ENCODE measurements at places on chromosomes 12 and 14. TPM values are rescaled to one million over a fixed set of nuclear protein-coding genes. Genes with fewer than 3 reads are reported as not detected.
A peak's percentile ranks its signal among the peaks of the same experiment; 100 is the strongest.

- no peaks in the 10 kb centered on the region for H3K36me3 ChIP-seq
- no peaks in the 10 kb centered on the region for H3K27me3 ChIP-seq
- H3K4me3 ChIP-seq, result no peak overlapping the region
- no peak overlapping the region for H3K27ac ChIP-seq
- no peak for DNase-seq
These were observed 37.1 kb downstream of the LMO3 start for GRCh38 chr12:16568873-16569272.

CACNA2D4 gene
- 6.1 TPM for total RNA-seq

KRT71 gene
- total RNA-seq, result not detected

MYO1A gene
- 2.6 TPM for total RNA-seq

TOGARAM1 gene
- total RNA-seq, result 9.3 TPM

GRCh38 chr14:76894308-76894707, 68.1 kb downstream of the LRRC74A start:
- DNase-seq, result no peak
- H3K4me3 ChIP-seq, result no peak overlapping the region
- H3K36me3 ChIP-seq, result no peaks in the 10 kb centered on the region
- H3K27ac ChIP-seq, result no peak overlapping the region
- H3K27me3 ChIP-seq, result peaks cover 6% of the 10 kb centered on the region

GYS2 gene
- 0.16 TPM for total RNA-seq

PMCH gene
- total RNA-seq, result 3.1 TPM

DNA sequence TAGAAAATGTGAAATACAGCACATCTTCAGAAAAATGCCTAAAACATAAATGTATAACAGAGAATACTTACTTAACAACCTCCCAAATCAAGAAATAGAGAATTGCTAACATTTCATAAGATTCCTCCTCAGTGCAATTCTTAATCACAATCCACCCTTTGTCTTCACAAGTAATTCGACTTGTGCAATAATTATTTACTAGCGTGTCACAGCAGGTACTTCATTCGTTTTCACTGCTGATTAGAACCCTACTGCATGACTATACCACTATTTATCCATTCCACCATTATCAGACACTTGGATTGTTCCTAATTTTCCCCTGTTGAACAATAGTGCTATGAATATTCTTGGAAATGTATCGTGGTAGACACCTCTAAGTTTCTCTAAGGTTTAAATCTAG, 64.9 kb upstream of the BBS10 start:
- H3K4me1 ChIP-seq, result peaks cover 21% of the 10 kb centered on the region
- DNase-seq, result no peak
- no peaks in the 10 kb centered on the region for H3K27me3 ChIP-seq
- H3K27ac ChIP-seq, result no peak overlapping the region

NGB gene
- not detected for total RNA-seq

KRT78 gene
- not detected for total RNA-seq

PPP1R36 gene
- not detected for total RNA-seq

MIPOL1 gene
- not detected for total RNA-seq

GRCh38 chr14:99809360-99809759, 16.1 kb downstream of the EML1 start:
- H3K4me3 ChIP-seq, result no peak overlapping the region
- no peaks in the 10 kb centered on the region for H3K4me1 ChIP-seq
- DNase-seq, result no peak

PTCSC3 gene
- total RNA-seq, result not detected

- no peaks in the 10 kb centered on the region for H3K36me3 ChIP-seq
- no peak overlapping the region for H3K4me3 ChIP-seq
- no peaks in the 10 kb centered on the region for H3K27me3 ChIP-seq
- DNase-seq, result no peak
- no peaks in the 10 kb centered on the region for H3K4me1 ChIP-seq
These were observed 55.1 kb downstream of the IFT43 start for GRCh38 chr14:76040704-76041103.

KRT82 gene
- not detected for total RNA-seq

DNA sequence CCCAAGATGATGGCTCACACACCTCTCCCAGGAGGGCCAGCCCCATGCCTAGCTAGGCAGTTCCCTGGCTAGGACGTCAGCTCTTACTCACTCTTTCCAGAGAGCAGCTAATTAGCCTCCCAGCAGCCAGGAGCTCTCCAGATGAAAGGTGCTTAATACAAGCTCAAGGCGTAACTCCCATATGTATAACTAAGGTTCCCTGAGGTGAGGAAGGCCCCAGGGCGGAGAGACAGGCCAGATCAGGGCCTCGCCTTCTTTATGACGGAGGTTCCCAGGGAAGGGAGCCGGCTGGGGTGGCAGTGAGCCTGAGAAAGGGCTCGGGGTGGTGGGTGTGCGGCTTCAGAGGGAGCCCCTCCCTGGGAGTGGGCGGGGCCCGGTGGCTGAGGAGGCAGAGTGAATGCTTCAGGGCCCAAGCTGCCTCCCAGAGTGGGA, 26.4 kb upstream of the ZFP36L1 start:
- H3K27ac ChIP-seq, result peak overlapping the region; percentile 64
- peaks cover 54% of the 10 kb centered on the region for H3K4me1 ChIP-seq
- no peak overlapping the region for H3K4me3 ChIP-seq
- no peaks in the 10 kb centered on the region for H3K27me3 ChIP-seq
- no peak for DNase-seq

DNA sequence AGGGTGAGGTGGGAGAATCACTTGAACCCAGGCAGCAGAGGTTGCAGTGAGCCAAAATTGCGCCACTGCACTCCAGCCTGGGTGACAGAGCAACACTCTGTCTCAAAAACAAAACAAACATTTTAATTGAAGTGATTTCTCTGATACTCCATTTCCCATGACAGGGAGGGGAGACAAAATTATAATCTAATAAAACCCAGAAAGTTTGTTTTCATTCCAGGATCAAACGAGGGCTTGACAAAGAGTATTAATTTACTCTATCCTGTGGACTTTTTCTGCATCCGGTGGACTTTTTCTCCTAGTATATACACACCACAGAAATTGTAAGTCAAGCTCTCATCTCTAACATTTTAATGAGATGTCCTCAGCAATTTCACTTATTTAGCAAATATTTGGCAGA, 14.5 kb upstream of the AP4S1 start:
- peaks cover 5% of the 10 kb centered on the region for H3K36me3 ChIP-seq
- no peak overlapping the region for H3K4me3 ChIP-seq

PAX9 gene
- not detected for total RNA-seq

FOXN4 gene
- not detected for total RNA-seq

DNA sequence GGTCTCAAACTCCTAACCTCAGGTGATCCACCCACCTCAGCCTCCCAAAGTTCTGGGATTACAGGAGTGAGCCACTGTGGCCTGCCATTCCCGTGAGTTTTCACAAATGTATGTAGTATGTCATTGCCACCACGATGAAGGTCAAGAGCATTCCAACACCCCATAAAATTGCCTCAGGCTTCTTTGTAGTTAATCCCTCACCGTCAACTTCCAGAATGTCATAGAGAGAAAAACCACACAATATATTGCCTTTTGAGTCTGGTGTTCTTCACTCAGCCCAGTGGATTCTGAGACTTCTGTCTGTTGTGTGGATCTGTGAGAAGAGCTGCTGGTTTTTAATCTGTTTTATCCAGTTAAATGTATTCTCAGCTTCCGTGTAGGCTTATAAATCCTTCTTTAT, 12.6 kb upstream of the CFAP251 start:
- H3K27ac ChIP-seq, result no peak overlapping the region
- no peak overlapping the region for H3K4me3 ChIP-seq
- DNase-seq, result no peak
- H3K27me3 ChIP-seq, result no peaks in the 10 kb centered on the region
- H3K4me1 ChIP-seq, result peaks cover 8% of the 10 kb centered on the region

MMP19 gene
- total RNA-seq, result not detected

DNA sequence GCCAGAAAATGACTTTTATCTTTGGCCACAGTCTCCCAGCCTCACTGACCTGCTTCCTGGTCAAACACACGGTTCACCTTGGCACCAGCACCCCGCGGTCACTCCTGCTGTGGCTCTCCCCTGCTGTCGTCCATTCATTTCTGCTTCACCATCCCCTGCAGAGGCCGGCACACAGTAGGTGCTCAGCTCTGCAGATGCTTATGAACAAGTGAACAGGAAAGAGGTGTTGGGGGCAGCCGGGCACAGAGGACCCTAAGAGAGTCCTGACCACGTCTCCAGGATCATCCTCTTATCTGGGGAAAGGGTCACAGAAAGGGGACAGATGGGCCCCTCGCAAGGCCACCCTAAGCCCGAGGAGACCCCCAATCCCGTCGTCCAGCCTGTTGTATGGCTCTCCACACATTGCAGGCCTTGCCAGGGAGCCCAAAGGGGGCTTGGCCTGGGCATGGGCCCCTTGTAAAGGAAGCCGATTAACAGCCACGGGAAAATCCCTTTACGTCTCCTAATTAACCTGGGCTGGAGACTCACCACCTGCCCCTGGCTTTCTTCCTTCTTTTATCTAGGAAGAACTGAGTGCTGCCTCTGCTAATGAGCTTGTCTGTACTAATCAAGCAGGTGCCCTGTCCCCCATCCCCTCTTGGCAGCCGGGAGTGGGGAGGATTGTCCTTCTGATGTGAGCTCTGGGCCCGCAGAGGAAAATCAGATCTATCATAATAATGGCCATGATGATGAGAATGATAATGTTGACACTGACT, 119.2 kb downstream of the AACS start:
- H3K27me3 ChIP-seq, result peaks cover 41% of the 10 kb centered on the region
- peaks cover 6% of the 10 kb centered on the region for H3K4me1 ChIP-seq
- no peak for DNase-seq
- H3K27ac ChIP-seq, result no peak overlapping the region

LGR5 gene
- total RNA-seq, result not detected

RFX4 gene
- not detected for total RNA-seq

ATG2B gene
- total RNA-seq, result 27.7 TPM
